ENCODE measurements at places on chromosomes 16 and 17. TPM values are rescaled to one million over a fixed set of nuclear protein-coding genes. Genes with fewer than 3 reads are reported as not detected.

GRCh38 chr16:89903908-89904515 lies 14.7 kb upstream of the MC1R start:
- DNase-seq = no peak

DNA sequence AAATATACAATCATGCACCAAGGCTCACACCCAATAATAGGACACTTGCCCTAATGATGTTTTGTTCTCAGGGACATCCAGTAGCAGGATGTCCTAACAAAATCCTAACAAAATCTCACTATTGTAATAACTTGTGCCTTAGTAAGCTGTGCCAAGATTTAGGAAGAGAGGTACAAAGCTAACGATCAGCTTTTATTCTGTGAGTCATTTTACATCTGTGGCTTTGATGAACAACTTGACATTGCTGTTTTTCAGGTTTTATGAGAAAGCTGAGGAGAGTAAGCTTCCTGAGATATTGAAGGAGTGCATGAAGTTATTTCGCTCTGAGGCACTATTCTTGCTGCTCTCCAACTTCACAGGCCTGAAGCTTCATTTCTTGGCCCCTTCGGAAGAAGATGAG lies 18.9 kb downstream of the OGFOD1 start:
- no peak for DNase-seq

DNA sequence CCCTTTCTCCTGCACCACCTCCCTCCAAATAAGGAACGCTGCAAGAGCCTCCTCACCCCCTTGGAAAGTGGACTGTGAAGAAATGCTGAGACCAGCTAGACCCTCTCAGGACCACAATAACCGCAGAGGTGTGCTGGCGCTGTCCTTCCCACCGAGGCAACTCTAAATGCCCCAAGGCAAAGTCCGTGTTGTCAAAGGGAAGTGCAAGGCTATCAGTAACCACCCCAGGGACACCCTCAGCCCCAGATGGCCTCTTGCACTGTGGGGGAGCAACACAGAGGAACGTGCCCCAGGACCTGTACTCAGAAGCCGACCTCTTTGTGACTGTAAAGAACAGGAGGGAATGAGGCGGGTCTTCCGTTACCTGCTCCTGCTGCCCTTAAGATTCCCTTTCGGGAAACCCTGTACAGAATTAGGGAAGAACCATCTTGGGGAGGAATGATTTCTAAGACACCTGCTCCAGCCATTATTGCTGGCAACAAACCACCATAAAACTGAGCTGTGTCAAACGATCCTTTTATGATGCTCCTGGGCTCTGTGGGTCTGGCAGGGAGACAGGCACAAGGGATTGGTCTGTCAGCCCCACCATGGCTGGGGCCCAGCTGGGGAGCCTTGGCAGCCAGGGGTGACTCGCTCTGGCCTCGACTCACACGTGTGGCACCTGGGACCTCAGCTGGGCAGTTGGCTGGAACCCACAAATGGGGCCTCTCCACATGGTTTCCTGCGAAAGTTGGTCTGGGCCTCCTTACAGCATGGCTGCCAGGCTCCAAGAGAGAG lies 14.6 kb upstream of the MED9 start:
- no peak for DNase-seq

- DNase-seq = no peak
Measured at GRCh38 chr16:3842994-3843393, 37.5 kb downstream of the CREBBP start.

Gene NTN1
- total RNA-seq = 0.08 TPM

Data from CD8-positive, alpha-beta T cell (primary cell).